ENCODE measurements at places on chromosomes 7 and 10.

DNA sequence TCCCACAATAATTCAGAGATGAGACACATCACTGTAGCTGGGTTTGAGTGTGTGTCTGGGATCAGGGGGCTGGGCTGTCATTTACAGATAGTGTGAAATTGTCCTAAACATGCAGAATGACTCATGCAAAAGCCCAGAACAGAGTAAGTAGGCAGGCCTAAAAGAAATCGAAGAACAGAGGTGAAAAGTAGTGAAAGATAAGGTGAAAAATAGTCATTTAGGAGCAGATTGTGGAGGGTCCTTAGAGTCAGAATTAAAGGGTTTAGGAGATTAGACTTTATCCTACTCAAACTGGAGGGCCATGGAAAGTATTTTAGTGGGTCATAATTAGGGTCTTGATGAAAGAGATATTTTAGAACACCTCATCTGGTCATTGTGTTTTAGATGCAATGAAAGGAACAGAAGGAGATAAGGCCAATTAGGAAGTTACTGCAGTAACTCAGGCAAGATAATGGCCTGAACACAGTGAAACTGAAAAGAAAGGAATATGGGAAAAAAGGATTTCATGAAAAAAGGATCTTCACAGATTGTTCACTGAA, 58.3 kb upstream of the NEBL start:
- DNase-seq, result no peak

- no peak for DNase-seq
Measured at GRCh38 chr7:151705636-151706276, 171.2 kb downstream of the PRKAG2 start.

GRCh38 chr7:155189590-155189989, 108.1 kb upstream of the INSIG1 start:
- no peak for DNase-seq

DNA sequence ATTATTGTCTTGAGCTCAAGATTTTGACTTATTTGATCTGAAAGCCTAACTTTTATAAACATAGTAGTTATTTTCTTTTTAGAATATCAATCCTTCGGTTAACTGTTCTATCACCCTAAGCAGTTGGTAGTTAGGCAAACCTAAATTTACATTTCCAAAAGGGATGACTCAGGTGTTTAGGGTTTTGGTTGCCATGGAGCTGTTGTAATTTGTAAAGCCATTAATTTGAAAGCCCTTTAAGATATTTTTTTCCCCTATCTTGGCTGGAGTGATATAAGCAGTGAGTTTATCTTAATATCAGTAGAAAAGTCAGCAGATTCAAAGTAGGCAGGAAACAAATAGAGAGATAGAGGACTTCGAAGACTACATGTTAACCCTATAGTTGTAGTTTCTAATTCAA, 1472.6 kb upstream of the CELF2 start:
- DNase-seq, result no peak

GRCh38 chr7:1117321-1117928, 29.5 kb downstream of the GPER1 start:
- no peak for DNase-seq

DNA sequence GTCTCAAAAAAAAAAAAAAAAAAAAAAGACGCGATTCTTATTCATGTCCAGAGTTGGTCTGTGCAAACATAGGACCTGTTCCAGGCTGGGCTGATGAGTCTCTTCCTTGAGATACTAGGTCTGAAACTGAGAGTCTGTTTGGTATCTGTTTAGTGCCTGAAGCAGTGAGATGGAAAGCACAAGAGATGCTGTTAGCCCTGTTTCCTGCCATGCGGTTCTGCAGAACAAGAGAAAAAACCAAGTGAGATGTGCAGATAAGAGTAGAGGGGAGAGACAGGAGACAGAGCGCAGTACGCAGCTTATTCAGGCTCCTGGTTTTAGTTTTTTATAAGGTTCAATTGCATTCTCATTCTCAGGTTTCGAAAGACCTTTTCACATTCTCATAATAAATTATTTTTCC, 85.8 kb upstream of the PRKCQ start:
- DNase-seq, result no peak
